ENCODE measurements at places on chromosomes 1 and 21. TPM values are rescaled to one million over a fixed set of nuclear protein-coding genes. Genes with fewer than 3 reads are reported as not detected.

- no peak for DNase-seq
Observed at GRCh38 chr1:29981586-29982239, 741.7 kb downstream of the MATN1 start.

- DNase-seq = peak; percentile 98
Observed at GRCh38 chr21:41932191-41932575, 21.6 kb downstream of the C2CD2 start.

DNA sequence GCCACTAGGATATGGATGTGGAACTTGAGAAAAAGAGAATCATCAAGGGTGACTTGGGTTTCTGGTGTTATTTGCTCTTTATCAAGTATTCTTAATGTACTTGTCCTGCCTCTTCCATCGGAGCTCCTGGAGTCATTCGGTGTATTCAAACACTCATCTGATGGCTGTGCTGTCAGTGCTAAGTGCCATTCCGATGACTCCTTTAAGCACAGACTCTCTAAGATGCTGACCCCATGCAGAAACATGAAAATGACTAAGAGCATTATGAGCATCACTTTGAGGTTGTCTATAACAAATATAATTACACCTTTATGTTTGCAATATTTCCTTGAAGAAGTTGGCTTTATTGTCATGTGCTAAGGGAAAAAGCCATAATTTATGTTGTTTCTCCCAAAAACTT is 11.3 kb upstream of the RPL5 start:
- DNase-seq = no peak

Gene UQCRHL
- total RNA-seq = 1.2 TPM

Gene HSPB7
- 0.17 TPM for total RNA-seq

All from mammary epithelial cell (primary cell).